Activated CD4-positive, alpha-beta T cell treated with anti-CD3 and anti-CD28 coated beads, Interleukin-2, amount 50 U/mL, for 48 hours (primary cell): ENCODE measurements at places on chromosomes 12 and 14.
A peak's percentile ranks its signal among the peaks of the same experiment; 100 is the strongest.

DNA sequence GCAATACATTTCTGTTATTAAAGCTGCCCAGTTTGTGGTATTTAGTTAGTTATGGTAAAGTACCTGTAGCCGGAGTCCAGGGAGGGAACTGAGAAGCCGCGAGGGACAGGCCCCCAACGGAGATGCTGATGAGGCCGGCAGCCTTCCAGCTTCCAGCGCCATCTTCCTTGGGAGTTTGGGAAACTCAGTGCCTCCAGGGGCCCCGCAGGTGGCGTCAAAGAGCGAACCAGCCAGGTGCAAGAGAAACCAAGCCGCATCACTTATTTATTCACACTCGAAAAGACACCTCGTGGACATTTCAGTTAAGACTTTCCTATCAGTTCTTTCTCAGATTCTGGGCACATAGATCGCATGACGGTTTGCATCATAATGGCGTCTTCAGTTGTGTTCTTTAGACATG lies 216.6 kb downstream of the GLT1D1 start:
- no peak for DNase-seq

DNA sequence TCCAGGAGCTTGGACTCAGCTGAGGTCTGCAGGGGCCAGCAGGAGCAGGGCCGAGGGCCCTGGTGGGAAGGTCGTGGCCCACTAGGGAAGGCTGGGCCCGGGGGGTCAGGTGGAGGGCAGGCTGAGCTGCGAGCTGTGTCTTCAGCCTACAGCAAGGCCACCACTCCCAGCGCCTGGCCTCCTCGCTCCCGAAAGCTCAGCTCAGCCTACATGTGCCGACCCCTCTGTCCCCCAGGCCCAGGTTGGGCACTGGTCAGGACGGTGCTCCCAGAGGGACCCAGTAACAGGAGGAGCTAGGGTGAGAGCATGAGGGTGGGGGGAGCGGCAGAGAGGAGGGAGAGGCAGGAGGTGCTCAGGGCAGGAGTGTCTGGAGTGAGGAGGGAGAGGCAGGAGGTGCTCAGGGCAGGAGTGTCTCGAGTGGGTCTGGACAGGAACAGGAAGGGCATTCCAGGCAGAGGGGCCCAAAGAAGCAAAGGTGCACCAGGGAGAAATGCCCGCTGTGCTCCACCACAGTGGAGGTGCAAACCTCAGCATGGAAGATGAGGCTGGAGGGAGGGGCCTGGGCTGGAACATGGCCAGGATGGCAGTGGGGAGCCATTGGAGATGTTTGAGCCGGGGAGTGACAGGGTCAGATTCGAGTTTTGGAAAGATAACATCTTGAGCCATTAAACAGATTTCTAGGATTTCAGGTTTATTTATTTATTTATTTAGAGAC lies 29.1 kb upstream of the GPR132 start:
- no peak for DNase-seq

DNA sequence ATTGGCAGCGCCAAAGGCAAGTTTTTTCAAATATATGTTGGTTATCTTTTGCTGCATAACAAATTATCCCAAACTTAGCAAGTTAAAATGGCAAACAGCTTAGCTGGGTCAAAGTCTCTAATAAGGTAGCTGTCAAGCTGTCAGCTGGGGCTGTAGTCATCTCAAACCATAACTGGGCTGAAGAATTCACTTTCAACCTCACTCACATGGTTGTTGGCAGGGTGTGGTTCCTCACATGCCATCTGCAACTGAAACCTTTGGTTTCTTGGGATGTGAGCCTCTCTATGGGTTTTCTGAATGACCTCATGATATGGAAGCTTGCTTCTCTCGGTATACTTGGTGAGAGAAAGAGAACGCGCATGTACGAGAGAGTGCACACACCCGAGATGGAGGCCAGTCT lies 125.4 kb downstream of the LRIG3 start:
- DNase-seq = no peak

DNA sequence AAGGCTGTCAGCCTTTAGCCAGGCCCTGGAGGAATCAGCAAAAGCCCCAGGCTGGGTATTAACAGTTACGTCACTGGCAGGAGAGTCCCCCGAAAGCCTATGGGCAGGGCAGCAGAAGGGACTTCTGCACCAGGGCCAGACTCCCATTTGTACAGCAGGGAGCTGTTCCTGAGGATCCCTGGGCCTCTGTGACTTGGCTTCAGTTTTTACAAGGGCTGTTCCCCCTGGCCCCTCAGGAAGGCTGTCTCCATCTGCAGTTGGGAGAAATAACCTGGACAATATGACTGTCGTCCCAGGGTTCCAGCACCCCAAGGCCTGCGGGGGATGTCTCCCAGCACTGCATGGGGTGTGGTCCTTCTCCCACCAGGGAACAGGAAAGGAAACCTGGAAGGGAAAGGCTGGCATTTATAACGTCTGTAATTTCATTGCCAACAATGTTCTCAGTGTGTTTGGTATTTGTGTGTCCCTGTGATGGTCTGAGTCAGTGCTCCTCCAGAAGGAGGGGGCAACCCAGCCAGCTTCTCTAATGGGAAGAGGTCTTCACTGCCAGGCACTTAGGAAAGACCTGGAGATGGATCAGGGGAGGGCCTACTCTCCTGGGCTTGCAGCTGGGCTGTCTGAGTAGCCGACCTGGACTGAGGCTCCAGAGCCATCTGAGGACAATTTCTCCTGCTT lies 42.4 kb downstream of the ERH start:
- DNase-seq = no peak

- DNase-seq = no peak
Observed at GRCh38 chr12:66269142-66269541, 33.2 kb upstream of the HELB start.

DNA sequence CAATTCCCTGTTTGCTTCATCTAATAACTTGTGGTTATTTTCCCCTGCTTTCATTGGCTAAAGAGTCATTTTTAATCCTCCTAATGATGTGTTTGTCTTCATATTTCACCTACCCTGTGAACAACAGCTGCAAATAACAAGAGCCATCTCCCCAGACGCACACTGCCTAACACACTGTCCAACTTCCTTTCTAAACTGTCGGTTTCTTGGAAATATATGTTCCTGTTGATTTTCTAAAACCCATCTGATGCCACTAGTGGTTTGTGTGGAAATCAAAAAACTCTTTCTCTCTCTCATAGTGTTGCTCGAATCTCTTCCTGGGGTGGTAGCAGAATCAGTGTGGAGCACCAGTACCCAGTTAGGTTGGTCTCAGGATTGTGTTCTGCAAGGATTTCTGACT lies 226.9 kb downstream of the EPS8 start:
- DNase-seq = no peak

GRCh38 chr12:68003777-68004176 lies 14.5 kb downstream of the IFNG-AS1 start:
- no peak for DNase-seq

DNA sequence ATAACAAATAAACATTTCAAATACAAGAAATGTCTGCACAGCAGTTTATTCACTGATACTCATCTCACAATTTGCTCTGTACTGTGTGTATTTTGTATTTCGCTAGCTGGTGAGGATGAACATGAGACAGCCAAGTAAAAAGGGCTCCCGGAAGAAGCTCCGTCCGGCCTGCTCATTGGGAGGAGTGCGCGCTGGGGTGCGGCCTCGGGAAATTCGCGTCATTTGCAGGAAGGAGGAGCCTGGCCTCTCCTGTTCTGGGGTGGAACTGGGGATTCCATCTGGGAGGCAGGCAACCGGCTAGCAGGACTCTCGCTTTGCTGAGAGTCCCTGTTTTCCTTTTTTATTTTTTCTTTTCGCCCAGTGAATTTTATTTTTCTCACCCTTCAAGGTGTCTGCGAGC lies 368.4 kb upstream of the TMEM132C start:
- no peak for DNase-seq

- DNase-seq = no peak
Observed at GRCh38 chr12:93540466-93540865, 32.0 kb upstream of the SOCS2 start.

DNA sequence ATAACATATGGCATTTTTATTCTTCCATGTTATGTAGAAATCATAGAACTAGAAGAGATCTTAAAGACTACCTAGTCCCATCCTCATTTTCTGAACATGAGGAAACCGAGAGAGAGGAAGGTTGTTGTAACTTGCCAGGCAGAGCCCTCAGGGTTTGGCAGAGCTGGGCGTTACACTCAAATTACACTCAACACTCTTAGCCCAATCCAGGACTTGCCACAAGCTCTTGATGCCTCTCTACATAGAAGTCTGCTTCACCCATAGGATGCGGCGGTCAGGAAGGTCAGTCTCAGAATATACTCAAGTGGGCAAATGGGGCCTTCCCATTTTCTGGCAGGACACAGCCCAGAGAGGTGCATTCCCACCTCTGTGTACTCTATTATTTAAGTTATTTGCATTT lies 208.1 kb downstream of the ZFP36L1 start:
- no peak for DNase-seq

DNA sequence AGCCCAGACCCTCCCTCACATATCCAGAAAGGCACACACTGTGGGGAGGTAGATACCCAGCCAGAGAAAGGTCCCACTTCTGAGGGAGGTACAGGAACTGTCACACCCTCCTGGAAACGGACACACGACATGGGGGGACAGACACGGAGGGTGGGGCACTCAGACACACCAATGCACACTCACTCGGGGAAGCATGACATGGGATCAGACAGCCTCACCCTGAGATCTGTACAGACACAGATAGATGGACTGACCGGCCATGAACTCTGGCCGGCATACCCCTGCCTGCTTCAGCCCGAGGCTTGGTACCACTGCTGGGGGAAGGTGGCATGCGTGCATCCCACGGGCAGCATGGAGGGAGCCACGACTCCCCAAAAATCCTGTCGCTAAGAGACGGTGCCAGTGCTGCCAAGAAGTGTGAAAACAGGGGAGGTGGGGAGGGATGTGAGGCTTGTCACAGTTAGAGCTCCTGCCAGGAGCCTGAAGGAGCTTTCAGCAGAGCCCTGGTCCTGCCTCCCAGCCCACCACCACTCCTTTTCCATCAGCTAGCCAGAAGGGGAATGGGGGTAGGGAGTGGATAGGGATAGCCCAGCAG lies 571 bp downstream of the CPNE6 start:
- DNase-seq = no peak

GRCh38 chr12:102659200-102659911 lies 179.0 kb upstream of the IGF1 start:
- DNase-seq = no peak

DNA sequence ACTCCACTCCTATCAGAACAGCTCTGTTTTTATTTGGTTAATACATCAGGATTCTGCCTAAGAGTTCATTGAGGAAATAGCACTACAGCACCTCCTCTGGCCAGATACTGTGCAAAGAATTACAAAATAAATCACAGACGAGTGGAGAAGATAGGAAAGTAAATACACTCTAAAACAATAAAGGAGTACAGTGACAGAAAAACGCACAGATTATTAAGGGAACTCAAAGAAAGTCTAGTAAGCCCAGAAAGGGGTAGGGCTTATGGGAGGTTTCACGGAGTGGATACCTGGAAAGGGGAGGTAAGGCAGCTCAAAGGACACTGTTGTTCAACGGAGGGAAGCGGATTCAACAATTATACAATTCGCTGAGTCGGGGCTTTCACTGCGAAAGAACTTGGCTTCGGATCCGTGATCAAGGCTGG lies 5.5 kb downstream of the OR10AD1 start:
- DNase-seq = no peak

- DNase-seq = peak; percentile 75
Observed at GRCh38 chr12:52121824-52122539, 42.5 kb downstream of the SMIM41 start.

DNA sequence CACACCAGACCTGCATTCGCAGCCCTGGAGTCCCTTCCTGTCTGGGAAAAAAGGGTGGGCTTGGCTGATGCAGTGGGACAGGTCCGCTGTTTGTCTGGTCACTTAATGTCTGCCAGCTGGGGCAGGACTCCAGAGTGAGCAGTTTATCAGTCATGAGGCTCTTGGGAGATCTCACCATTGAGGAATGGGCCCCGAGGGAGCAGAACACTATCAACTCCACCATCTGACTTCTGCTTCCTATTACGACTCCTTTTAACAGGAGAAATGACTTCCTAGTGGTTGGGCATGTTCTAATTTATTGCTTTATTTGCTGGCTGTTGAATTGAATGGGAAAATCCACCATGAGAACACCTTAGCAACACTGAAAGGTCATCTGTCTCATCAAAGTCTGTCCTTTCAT lies 182.5 kb upstream of the RASSF8 start:
- no peak for DNase-seq

GRCh38 chr14:70148911-70149595 lies 39.7 kb downstream of the SLC8A3 start:
- DNase-seq = no peak

- DNase-seq = no peak
Observed at GRCh38 chr12:94898388-94898787, 105.1 kb downstream of the NDUFA12 start.
